ENCODE measurements at places on chromosomes 13 and 19.

DNA sequence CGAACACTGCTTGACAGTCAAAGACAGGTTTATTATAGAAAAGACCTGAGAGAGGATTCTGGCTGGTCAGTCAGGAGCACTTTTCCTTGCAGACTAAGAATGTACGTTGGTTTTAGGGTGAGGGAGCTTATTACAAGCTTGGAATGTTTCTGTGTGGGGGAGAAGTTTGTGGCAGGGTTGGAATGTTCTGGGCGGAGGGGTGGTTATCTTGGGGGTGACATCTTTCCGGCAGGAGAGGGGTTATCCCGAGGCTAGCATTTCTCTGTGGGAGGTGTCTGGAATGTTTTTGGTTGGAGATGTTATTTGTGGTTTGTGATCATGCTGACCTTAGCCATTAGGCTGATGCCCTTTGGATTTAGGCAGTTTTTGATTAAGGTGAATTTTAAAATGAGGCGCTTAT, 61.8 kb downstream of the ZNF136 start:
- no peak for DNase-seq

- DNase-seq, result no peak
Measured at GRCh38 chr19:2561895-2562294, 86.0 kb downstream of the GADD45B start.

DNA sequence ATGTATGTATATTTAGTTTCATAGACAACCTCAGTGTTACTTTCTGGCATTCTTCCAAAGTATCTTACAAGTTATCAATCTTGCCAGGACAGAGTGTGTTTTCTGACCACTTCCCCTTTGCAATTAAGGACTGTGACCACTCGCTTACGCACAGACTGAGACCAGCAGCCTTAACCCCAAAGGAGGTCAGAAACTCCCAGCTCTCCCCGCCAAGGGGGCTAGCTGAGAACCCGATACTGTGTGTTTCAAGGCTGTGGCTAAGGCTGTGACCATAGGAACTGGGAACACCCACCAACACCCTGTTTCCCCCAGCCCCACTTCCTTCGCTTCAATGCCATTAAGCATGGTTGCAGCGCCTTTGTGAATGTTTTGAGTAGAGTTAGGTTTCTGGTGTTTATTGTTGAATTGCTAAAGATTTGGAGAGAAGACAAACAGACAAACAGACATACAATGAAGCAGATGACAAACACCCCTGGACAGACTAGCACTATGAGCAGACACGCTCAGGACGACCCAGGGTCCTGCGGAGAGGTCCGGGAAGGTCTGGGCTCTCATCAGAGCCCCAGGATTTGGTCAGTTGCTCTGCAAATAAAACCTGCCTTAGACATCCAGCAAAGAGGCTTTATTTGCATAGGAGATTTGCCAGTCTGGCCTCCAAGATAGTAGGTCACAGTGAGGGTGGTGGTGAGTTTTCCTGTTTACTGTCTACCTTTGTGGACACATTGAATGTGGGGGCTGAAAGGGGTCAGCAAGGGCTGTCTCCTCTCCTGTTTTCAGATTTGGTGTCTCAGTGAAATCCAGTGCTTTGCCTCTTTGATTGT, 25.0 kb upstream of the TNFSF11 start:
- DNase-seq, result no peak

DNA sequence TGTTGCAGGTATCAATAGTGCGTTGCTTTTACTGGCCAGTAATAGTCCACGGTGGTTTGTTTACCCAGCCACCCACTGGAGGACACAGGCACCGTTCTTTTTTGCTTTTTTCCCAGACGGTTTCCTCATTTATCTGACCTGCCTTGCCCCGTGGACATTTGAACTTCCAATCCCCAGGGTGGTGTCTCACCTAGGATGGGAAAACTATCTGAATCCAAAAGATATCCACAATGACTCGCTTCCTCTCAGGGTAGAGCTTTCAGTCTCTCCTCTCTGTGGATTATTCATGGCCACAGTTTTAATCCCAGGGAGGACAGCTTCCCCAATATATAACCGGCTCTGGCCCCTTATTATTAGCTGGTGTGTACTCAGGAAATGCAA, 170.8 kb downstream of the FOXO1 start:
- DNase-seq, result no peak

- DNase-seq, result no peak
Measured at GRCh38 chr19:44993526-44993925, 7.7 kb upstream of the RELB start.

- DNase-seq, result no peak
Measured at GRCh38 chr19:46967578-46968032, 52.0 kb upstream of the NPAS1 start.

- no peak for DNase-seq
Measured at GRCh38 chr19:45935267-45935666, 20.7 kb upstream of the NANOS2 start.

- no peak for DNase-seq
Measured at GRCh38 chr19:12994701-12995595, at the start of gene NFIX. Gene NFIX (plus strand): TSS chr19:12995475. CDS start chr19:12995838, 363 bp downstream.

DNA sequence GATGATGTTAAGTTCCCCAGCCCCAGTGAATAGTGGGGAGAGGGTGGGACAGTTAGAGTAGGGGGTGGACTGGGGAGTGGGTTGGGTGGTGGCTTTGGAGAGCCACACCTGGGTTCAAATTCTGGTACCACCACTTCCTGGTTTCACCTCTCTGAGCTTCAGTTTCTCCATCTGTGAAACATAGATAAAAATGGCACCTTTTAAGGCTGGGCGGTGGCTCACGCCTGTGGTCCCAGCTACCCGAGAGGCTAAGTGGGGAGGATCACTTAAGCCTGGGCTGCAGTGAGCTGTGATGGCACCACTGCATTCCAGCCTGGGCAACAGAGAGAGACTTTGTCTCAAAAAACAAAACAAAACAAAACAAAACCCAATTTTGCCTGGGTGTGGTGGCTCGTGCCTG, 5.9 kb downstream of the VAV1 start:
- no peak for DNase-seq

DNA sequence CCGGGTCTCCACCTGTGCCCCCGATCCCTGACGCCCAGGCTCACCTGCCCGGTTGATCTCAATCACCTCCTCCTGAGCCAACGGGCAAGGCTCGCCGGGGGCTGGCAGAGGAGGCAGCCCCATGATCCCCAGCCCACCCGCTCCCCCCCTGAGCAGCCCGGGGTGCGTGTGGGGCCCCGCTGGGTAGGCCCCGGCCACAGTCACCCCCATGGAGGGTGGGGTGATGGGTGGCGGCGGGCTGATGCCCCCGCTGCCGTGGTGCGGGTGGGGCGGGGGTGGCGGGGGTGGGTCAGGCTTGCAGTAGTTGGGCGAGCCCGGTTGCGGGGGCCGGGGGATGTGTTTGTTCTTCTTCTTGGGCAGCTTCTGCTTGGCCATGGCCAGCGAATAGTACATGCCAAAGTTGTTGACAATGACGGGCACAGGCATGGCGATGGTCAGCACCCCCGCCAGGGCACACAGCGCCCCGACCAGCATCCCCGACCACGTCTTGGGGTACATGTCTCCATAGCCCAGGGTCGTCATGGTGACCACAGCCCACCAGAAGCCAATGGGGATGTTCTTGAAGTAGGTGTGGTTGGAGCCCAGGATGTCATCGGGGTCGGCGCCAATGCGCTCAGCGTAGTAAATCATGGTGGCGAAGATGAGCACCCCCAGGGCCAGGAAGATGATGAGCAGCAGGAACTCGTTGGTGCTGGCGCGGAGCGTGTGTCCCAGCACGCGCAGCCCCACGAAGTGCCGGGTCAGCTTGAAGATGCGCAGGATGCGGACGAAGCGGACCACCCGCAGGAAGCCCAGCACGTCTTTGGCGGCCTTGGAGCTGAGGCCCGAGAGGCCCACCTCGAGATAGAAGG, 6.0 kb downstream of the KCNC3 start:
- DNase-seq, result no peak

DNA sequence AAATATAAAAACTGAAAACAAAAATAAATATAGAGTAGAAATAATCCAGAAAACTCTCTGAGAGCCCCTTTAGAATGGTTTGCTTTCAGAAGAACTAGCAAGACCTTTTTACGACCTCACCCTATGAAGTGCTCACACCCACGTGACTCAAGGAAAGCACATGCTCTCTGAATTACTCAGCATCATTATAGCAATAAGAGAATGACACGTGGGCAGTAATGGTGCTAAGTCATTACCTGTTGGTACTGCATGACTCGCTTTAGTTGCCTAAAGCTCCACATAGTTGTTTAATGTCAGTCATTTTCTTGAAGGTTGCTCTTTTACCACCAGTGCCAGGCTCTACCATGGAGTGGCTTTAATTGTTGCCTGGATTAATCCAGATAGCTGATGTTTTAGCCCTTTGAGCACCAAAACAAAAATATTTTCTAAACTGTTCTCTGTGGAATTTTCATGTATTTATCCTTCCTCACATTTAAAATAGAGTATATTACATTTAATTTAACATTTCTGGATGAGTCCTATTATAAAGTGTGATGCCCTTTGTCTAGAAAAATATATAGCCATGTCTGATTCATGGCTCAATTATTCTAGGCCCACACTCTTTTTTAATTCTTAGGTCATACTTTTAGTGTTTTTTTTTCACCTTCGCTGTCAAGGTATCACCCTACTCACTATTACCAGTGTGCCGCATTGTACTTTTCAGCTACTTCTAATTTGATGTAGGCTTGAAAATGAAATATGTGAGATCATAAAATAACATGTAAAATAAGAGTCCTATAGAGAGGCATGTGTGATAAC, 56.8 kb downstream of the THSD1 start:
- DNase-seq, result no peak

DNA sequence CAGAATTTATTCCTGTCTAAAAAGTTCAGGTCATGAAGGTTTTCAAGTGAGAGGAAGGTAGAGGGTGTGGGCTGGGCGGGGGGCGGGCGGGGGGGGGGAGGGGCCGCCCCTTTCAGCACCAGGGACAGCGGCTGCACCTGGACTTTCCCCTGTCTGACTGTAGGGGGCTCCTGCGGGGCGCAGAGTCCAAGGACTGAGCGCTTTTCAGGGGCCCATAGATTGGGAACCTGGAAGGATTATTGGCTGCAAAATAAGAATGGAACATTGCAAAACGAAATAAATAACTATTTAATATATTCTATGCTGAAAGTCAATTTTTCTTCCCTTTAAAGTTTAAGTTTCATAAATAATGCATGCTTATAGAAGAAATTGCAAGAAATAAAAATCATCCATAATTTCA, 8.9 kb upstream of the CYP4F3 start:
- DNase-seq, result no peak
